ENCODE measurements at places on chromosomes 16 and 17.

GRCh38 chr16:55828680-55829079, 4.2 kb downstream of the CES1 start:
- DNase-seq = no peak

DNA sequence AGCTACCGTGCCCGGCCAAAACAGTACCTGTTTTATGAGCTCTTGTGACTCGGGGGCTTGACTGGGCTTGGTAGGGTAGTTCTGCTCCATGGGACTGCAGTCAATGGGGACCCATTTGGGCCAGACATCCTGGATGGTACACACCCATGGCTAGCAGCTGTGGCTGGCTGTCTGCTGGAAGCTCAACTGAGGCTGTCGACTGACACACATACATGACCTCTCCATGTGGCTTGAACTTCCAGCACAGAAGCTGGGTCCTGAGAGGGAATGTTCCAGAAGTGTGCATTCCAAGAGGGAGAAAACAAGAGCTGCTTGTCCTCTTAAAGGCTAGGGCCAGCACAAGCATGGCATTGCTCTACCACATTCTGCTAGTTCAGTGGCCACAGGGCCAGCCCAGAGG, 14.9 kb upstream of the NKD1 start:
- no peak for DNase-seq

DNA sequence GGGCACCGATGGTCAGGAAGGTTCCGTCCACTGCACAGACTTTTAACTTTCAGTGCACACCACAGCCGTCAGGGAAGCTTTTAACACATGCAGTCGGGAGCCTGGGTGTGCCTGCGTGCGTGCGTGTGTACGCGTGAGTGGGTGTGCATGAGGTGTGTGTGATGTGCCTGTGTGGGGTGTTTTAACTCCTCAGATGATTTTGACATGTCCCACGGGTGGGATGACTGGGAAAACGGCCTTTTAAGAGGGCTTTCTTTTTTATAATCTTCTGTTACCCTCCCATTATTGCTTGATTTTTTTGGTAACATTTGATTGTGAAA, 152.7 kb upstream of the CHMP6 start:
- no peak for DNase-seq

- no peak for DNase-seq
These were observed 214.9 kb downstream of the STX8 start for GRCh38 chr17:9360677-9361081.

GRCh38 chr17:31722251-31723056, 136.6 kb downstream of the COPRS start:
- no peak for DNase-seq

- no peak for DNase-seq
These were observed 39.7 kb downstream of the BRCA1 start for GRCh38 chr17:43085474-43085873.

GRCh38 chr16:74035816-74036215, 260.8 kb upstream of the PSMD7 start:
- peak; percentile 7 for DNase-seq

- DNase-seq = peak; percentile 0
These were observed 188.5 kb upstream of the C17orf78 start for GRCh38 chr17:37187262-37187661.

DNA sequence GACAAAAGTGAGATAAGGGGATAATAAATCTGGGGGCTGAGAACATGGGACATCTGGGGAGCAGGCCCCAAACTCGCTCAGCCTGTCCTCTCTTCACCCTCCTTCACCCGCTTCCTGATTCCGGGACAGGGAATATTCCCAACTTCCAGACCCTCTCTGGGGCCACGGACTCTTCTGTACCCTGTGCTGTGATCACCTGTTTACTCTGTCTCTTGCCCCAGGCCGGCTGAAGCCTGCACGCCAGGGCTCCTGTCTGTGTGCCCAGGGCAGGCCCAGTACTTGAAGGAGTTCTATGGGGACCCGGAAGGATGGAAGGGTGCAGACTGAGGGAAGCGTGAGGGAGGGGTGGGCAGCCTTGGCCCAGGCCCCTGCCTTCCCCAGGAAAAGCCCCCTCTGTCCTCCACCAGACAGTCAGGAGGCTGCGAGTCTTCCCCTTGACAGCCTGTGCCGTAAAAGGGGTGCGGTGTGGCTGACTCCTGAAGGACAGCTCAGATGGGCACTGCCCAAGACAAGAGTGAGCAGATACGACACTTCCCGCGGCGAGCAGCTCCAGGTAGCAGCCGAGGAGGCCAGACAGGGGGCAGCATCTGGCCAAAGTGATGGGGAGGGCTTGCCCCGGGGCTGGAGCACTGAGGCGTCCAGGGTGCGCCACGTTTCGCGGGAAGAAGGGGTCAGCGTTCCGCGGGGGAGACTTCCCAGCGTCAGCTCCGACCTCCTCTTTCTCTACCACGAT, 1.0 kb upstream of the CCNF start:
- no peak for DNase-seq

- DNase-seq = no peak
These were observed 43.4 kb downstream of the CYB5D2 start for GRCh38 chr17:4186357-4186881.

DNA sequence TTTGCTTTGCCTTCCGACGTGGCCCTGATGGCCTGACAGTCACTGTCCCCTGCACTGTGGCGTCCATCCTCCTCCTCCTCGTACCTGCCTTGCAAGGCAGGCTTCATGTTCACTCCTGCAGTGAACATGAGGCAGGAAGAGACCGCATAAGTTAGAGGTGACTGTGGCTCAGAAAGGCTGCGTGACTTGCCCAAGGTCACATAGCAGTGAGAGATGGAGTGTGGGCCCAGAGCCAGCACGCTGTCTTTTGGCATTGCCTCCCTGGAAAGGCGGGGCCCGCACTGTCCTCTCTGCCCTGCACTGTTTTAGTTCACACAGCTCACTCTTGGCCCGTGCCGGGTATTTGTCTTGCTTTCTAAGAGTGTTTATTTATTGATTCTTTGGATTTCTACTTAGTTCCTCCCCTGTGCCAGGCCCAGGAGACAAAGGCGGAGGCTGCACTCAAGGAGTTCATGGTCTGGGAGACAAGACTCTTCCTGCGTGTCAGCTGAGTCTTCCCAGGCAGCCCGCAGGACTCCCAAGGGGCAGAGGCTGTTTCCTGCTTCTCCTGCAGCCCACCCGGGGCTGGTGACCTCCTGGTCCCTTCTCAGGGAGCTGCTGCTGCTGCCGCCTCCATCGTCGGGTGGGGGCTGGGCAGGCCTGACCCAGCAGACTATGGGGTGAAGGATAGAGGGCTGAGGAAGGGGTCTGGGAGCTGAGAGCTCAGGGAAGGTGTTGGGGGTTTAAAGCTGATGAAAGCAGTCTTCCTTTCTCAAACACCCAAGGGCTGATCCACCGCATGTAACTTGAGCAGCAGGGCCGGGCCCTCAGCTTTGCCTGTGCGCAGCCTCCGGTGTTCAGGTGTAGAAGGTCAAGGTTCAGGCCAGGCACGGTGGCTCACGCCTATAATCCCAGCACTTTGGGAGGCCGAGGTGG, 12.7 kb downstream of the CYGB start:
- no peak for DNase-seq

- no peak for DNase-seq
These were observed 610 bp downstream of the VPS4A start for GRCh38 chr16:69311533-69312387.

DNA sequence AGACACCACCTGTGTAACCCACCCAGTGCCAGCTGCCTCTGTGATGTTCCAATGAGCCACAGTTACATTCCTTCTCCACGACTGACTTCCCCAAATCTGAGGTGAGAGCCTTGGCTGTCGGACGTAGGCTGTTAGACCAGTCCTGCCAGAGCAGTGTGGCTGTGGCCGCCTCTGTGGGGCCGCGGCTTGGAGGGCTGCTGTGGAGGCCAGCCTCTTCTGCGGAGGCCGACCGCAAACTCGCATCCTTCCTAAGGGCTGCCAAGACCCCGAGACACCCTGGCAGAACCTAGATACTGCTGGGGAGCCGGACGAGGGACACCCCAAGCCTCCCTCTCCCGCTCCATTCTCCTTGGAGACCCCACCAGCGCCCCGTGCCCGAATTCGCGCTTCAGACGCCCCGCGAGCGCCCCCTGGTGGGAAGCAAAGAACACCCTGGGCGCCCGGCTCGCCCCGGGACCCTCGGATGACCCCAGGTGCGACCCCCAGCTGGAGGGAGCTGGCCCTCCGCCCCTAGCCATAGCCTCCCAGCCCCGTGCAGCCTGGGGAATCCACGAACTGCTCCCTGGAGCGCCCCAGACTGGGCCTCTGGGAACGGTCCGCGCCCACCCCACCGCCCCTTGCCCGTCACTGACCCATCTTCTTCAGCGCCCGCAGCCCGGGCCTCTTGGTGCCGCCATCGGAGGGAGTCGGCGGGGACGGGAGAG, 547 bp downstream of the PLCD3 start:
- DNase-seq = no peak
